ENCODE measurements at places on chromosomes 6 and 20.

GRCh38 chr20:54083459-54083858, 13.1 kb upstream of the BCAS1 start:
- no peak for DNase-seq

DNA sequence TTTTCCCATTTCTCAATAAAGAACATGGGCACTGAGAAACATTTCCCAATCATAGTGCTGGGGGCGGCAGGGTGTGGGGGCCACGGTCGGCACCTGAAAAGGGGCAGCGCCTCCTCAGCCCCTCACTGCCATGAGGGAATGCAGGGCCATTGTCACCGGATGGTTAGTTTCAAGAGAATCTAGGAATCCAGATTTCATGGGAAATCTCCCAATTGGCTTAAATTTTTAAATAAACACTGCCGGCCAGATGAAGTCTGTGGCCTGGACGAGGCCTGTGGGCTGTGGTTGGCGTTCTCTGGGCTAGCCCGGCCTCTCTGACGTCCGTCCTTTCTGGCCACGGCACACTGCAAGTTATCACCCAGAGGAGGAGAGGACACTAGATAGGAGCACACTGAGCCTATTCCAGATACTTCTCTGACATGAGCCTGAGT, 25.6 kb downstream of the MANBAL start:
- DNase-seq: no peak

- DNase-seq: no peak
These were observed 6.1 kb downstream of the MRS2 start for GRCh38 chr6:24408719-24409410.

DNA sequence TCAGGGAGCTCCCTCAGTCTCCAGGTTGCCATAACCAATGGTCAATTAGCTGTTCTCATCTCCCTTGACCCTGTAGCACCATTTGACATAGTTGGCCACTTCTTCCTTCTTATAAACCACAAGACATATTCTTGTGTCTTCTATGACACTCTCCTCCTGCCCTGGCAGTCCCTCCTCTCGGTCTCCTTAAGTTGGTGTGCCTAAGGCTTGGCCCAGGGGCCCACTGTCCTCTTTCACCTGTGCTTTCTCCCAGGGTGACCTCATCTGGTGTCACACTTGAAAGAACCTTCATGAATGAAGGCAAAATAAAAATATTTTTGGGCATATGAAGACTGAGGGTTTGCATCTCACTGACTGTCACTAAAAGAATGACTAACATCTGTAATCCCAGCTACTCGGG, 9.7 kb upstream of the ADGRF5 start:
- DNase-seq: no peak

DNA sequence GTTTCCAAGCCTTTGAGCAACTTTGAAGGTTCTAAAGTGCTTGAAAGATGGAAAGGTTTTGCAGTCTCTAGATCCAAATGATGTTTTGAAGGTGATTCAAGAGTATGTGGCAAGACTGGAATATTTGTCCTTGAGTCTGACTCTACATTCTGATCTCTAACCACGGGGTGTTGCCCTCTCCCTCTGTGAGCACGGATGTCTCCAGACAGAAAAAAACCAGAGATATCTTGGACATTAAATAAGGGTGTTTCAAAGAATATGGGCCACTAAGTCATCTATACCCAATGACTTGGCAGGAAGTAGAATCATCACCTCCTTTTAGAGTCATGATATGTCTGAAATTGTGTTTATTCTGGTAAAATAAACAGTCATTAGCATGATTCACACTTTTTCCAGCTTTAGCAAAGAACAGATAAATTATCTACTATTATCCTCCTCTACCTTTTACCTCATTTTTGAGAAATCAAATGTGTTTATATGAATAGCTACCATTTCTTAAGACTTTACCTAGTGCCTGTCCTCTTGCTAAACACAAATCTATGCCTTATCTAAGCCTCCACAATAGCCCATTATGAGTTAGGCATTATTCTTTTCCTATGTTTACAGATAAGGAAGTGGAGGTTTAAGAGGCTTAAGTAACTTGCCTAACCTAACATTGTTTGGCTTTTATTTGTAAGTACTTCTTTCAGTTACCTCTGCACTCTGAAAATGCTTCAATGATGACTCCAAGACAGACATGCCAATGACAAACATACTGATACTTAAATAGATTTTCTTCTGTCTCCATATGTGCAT, 384.4 kb downstream of the BMP2 start:
- no peak for DNase-seq

DNA sequence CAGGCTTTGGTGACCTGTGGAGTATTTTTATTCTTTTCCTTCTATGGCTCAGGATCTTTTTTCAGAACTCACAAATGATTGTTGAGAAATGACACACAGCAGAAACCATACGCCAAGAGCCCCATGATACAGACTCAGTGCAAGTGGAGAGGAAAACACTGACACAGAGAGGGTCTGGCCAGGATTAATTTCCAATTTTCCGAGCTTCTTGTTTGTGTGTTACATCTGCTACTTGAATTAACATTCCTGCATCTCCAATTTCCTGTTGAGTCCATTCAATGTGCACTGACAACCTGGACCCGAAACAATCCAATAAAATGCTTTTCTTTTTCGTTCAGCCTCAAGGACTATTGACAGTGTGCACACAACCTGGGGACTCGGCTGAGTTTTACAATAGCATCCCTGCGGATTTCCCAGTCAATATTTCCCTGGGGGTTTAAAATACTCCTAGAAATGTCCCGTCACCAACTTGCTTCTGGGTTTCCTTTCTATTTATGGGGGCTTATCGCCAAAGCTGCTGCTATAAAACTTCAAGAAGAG, 4.9 kb upstream of the MLN start:
- no peak for DNase-seq

DNA sequence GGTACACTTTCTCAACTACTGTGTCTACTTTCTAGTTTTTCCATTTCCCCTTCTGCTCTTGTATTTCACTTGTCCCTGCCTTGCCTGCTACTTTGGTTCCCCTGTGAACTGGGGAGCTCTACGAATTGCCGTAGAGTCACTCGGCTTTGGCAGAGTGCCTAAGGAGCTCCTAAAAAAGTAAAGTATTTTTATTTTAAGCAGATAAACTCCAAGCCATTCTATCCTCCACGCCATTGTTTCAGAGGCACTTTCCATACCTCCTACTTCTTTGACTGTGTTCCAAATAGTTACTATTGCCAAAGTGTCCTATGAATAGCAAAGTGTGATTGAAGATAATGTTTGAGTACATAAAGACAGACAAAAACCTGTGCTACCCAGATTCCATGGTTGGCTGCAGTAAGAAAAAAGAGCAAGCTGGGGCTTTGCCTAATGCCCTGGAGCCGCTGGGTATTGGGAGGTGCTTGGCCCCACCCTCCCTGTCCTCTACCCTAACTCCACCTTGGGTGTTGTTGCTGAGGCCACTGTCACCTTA, 5.1 kb upstream of the MBOAT1 start:
- DNase-seq: no peak

DNA sequence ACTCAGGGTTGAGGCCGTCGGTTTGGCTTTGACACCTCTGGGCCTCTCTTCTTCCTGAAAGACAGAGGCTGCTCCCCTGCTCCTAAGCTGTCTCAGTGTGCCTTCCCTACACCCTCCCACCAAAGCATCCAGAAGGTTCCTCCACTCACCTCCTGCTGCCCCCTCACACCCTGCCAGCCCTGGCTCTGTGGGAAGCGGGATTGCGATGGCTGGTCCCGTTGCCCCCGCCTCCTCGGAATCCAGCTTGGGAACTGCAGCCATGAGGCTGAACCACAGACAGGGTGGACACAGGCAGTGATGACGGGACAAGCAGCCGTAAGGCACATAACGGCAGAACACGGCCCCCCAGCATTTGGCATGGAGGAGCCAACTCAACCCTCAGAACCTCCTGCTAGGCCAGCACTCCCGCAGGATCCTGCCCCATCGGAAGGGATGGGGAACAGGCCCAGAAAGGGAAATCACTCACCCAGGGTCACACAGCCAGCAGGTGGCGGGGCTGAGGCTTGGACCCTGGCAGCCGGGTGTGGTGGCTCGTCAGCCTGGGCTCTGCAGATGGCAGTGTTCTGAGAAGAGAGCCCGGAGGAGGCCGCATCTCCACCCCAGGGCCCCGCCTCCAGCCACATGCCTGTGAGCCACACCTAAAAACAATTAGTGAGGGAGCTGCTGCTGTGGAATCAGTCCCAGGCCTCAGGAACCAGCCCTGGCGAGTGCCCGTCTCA, 139.6 kb downstream of the PHACTR3 start:
- DNase-seq: no peak

DNA sequence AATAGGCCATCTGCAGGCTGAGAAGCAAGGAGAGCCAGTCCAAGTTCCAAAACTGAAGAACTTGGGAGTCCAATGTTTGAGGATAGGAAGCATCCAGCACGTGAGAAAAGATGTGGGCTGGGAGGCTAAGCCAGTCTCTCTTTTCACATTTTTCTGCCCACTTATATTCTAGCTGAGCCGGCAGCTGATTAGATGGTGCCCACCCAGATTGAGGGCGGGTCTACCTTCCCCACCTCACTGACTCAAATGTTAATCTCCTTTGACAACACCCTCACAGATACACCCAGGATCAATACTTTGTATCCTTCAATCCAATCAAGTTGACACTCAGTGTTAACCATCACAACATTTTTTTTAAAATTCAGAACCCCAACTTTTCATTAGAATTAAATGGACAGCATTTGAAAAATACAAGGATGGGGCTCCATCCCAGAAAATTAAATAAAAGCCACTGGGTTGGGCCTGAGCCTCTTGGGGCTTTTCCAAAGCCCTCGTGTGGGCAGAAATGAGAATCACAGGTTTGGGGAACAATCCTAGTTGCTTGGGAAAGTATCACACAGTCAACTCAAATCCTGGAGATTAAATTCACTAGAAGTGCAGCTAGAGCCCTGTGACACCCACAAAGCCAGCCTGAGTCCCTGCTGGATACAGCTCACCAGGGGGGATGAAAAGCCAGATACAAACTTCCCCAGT, 2.2 kb downstream of the CLDN20 start:
- DNase-seq: no peak

DNA sequence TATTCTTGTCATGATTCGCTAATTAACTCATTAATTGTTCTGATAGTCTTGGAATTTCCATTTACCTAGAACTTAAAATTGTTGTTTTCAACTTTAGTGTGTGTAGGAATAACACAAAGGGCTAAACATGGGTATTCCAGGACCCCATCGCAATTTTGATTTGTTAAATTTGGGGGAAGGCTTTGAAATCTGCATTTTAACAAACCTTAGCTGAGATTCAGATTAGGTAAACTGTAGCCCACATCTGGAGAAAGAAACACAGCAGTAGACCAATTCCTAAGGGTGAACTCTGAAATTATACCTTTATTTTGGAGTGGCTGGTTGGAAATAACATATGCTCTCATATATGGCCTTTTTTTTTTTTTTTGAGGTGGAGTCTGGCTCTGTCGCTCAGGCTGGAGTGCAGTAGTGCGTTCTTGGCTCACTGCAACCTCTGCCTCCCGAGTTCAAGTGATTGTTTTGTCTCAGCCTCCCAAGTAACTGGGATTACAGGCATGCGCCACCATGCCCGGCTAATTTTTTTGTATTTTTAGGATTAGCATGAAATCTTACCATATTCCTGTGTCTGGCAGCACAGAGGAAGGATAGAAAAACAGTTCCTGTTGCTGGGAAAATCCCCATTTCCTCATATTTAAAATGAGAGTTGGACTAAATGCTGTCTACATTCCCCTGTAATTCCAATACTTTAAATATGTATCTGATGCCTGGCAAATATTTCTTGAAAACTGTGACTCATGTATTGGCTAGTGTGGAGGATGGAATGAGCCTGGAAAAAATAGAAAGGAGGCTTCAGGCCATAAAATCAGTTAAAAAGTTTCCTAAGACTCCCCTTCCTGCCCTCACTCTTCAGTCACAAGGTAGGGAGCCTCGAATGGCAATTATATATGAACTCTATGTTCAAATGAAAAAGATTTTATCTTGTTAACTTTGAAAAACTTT, 96.7 kb upstream of the FAM184A start:
- DNase-seq: no peak

GRCh38 chr20:37365760-37366638, 20.1 kb downstream of the SRC start:
- no peak for DNase-seq

DNA sequence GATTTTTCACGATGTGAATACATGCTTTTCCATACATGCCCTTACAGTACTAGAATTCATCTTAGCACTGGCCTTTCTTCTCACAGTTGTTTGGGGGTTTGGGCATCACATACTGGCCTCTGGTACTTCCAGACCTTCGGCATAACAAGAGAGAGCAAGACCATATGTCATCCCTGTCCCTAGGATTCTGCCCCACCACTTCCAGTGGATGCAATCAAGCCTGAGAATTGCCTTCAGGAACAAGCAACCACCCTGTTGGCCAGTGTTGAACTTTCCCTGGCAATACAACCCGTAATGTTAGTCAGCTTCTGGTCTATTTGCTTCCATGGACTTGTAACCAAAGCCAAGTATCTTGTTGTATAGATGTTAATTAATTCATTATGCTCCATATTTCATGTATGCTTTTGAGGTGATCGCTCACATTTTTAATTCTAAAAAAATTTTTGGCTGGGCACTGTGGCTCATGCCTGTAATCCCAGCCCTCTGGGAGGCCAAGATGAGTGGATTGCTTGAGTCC, 15.4 kb upstream of the SLPI start:
- no peak for DNase-seq

DNA sequence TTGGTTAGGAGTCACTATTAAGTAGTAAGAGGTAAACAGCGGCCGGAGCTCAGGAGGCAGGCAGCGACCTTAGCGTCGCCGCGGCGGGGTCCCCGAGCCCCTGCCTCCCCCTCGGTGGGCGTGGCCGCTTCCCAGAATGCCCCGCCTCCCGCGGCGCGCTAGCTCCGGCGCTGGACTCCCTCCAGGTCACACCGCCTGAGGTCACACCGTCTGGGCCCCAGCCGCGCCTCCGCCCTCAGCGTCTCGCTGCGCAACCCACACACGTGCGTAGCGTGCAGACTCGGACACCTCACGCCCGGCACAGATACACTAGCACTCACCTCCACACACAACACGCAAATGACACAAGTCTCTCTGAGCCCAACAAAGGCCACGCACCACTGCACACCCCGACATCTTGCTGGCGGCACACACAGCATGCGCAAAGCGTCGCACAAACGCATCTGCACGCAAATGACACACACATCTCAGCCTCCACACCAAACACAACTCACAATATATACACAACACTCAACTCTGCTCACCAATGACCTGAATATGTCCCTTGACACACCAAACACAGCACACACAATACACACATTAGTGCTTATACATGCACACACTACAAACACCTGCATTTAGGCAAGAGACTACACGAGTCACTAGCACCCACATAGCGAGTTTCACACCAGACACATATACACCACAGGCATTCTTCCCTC, 17.6 kb upstream of the CDKN1A start:
- DNase-seq: no peak

Data from CD4-positive, alpha-beta T cell treated with Interleukin-2 at 100 ng/mL for 4 hours (primary cell).